ENCODE measurements at places on chromosomes 3 and 15.

GRCh38 chr3:2802429-2802828 is 307.7 kb downstream of the IL5RA start:
- no peak for DNase-seq

DNA sequence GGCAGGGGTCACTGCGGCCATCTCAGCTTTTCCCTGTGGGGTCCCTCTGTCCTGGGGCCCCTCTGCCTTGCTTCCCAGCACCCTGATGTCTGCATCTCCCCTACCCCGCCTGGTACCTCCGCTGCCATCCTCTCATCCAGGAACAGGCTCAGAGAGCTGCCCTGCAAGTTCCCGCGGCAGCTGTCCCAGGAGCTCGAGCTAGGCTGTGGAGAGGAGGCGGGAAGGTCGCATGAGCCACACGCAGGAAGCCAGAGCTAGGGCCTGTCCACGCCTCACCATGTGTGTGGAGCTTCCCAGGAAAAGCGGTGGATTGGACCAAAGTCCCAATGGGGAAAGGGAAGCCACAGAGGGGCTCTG is 12.5 kb downstream of the PLA2G4B start:
- DNase-seq, result no peak

DNA sequence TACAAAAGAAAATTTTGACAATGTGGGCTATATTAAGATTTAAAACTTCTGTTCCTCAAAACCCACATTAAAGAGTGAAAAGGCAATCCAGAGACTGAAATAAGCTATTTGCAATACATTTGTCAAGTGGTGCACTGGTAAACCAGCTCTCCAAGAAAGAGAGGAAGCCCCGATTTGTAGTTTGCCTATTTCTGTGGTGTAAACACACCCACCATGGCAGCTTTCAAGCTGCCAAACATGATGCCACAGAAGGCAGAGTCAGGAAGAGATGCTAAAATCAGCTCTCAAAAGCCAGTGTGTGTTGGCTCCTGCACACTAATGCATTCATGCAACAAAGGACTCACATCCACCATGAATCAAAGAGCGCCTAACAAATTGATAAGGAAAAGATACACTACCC is 17.5 kb downstream of the RFTN1 start:
- no peak for DNase-seq

DNA sequence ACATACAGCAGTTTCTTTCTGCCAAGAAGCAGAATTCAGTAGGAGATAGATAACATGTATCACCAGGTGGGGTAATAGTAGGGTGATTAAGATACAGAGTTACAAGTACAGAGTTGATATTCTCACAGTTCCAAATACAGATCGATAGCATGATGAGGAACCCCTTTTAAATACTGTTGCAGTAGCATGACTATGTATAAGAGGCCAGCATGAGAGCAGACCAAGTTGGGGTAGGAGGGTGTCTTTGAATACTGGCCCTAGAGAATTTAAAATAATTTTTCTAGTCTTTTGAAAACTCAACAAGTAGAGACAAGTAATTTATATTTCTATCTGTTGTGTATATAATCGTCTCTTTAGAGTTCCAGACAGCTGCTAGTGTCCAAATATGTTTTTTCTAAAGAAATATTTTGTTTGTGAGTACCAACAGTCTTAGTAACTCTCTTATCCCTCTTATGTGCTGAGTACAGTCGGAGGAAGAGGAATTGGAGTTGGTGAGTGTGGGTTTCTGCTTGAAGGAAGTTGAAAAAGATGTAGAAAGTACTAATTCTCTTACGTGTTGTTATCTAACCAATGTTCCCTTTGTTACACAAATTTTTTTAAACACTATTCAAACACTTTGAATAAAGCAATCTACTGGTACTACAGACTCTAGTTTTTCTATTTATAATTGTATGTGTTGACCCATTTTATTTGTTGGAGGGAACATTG is 30.2 kb downstream of the LYSMD4 start:
- DNase-seq, result peak; percentile 5

- no peak for DNase-seq
Observed at GRCh38 chr3:47000922-47001730, 21.7 kb downstream of the NBEAL2 start.

DNA sequence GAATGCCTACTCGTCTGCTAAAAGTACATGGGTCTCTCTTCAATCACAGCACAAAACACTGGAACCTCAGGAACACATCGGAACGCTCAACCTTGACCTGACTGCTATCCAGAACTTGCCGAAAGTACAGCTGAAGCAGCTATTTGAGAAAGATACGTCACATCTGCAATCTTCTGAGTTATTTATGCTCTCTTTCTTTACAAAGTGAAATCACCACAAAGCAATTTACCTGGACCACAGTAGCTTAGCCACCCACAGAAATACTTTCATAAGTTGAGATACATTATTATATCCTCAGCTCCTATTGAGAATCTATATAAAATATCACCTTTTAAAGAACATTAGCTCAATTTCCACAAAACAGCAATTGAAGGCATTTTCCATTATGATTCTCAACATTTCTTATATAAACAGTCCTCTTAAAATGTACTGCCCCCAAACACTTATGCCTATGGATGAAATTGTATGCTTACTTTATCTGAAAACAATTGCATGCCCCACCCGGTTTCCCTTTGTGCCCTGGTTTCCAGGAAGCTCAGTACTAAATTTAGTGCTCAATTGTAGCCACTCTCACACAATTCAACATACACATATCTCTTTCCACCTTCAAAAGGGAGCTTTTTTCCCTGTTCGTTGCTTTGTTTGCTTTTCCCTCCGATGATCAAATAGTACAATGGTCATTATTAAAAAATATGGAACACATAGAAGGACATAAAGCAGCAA is 31.8 kb downstream of the HEG1 start:
- DNase-seq, result no peak

DNA sequence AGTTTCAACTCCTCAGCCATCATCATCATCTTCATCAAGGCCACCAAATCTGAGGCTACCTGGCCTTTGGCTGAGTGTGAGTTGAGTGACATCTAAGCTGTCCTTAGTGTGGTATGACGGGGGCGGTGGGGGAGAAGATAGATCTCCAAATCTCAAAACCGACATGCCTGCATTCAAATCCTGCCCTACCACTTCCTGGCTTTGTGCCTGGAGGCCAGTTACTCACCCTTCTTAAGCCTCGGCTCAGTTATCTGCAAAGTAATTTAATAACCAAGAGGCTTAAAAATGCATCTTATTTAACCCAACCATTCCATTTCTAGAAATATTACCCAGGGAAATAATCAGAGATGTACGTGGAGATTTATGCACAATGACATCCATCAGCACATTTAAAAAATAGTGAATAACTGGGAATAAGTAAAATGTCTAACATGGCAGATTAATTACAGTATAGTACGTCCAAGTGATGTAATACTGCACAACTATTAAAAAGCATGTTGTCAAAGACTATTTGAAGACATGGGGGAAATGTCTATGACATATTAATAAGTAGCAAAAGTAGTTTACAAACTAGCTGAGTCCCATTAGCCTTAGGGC is 167.4 kb downstream of the NTRK3 start:
- peak; percentile 28 for DNase-seq

DNA sequence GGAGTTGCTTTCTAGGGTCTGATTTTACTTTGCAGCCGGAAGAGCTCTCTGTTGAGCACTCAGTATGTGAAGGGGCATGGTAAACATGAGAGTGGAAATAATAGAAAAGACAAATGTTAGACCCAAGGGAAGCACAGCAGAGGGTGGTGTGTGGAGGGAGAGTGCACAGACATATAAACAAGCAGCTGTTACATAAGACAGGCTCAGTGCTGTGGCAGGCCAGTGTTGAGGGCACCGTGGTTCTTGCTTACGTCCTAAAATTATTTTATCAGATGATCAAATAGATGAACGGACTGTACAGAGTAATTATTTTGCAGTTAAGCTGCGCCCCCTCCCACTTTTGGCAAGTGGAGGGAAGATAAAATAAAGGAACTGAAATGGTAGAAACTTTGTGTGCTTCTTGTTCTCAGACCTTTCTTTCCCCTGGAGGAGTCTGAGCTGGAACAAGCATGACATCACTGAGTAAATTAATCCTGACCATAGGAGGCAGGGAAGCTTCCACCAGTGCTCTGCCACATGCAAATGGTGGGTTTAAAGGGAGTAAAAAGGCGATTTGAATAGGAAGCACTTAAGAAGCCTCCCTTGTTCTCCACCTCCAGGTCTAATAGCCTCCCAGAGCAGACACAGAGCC is 205.6 kb downstream of the IL20RB start:
- DNase-seq, result no peak

- DNase-seq, result no peak
Observed at GRCh38 chr3:141377377-141377776, 9.1 kb downstream of the ZBTB38 start.

DNA sequence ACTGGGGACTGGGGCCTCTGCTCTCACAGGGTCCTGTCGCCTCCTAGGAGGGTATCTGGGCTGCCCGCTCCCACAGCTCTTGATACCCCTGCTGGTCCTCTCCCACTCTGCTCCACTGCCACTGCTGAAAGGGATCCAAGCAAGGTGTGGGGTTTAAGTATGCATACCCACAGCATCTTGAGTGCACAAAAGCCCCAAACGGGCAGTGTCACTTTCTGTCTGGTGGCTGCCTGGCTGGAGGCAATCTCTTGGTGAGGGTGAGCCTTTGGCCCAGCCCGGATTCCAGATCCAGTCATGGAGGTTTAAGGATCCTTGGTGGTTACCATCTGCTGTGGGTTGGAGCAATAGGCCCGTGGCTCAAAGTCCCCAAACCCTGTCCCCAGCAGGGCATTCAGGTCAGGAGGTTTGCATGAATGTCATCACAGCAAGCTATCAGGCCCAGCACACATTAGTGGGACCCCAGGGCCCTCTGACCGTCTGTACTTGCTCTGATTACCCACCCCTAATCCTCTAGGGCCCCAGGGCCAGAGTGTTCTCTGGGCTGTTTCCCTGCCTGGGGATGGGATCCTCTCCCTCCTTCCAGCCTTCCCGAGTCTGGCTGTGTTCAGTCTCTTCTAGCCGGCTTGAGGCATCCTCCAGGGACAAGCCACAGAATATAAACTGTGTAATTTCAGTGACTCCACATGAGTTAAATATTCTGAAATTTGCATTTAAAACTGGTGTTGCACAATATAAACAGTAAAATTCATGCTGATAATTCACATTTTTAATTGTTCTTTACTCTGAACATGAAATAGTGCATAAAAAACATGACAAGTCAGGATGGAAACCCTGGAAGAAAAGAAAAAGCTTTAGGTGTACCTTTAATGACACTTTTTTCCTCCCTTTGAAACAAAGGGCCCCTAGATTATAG is 4.9 kb upstream of the TJP1 start:
- DNase-seq, result no peak

- peak; percentile 38 for DNase-seq
Observed at GRCh38 chr3:55622733-55623132, 135.6 kb upstream of the WNT5A start.

- DNase-seq, result no peak
Observed at GRCh38 chr15:68414591-68414990, 17.4 kb downstream of the ITGA11 start.

- peak; percentile 9 for DNase-seq
Observed at GRCh38 chr3:72143322-72143721, 358.4 kb upstream of the PROK2 start.

DNA sequence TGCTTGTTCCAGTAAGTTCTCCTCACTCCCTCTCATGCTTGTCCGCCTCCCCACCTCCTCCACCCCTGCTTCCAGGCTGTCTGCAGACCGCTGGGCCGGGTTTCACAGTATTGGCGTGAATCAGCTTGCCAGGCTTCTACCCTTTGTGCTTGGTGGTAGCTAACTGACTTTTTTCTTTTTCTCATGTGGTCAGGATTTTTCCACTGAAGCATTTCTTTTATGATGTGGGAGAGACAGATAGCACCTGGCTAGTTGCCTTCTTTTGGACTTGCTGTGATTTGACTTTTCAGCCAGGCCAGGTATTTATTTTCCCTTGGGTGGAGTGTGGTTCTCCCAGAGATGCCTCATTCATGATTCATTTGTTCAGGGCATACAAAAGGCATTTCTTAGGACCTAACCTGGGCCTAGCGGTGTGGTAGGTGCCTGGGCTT is 60.6 kb downstream of the ST6GAL1 start:
- peak; percentile 98 for DNase-seq
